Type B pancreatic cell (in vitro differentiated cells): ENCODE measurements at places on chromosomes 2 and 18. TPM values are rescaled to one million over a fixed set of nuclear protein-coding genes. Genes with fewer than 3 reads are reported as not detected.

DNA sequence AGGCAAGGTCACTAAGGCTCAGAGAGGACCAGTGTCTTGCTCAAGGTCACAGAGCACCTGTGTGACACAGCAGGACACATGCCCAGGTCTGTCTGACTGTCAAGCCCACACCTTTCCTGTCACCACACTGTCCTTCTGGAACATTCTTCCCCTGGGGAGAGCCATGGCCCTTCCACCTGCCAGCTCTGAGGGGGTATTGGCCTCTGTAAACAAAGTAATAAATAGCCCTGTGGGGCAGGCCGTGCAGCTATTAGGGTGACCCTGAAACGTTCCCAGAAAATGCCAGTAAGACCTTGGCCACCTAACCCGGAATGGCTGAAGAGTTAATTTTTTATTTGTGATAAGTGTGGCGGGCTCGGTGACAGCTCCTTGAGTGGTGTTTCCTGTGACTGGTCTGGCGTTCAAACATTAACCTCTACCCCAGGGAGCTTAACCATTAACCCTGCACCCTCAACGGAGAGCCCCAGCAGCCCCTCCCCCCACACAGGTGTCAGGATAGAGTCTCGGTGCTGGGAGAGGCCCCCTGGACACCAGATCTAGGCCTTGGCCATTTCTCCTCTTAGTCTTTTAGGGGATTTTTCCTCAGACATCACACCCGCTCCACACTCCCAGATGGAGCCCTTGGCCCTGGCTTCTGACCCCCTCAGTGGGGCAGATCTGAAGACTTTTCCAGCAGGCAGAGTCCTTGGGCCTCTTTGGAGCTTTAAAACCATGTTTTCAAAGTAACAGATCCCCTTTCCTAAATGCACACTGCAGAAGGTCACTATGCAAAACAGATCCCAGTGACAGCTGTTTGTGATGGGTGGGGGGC, 36.6 kb downstream of the SCTR start:
- H3K27me3 ChIP-seq = peaks cover 9% of the 10 kb centered on the region
- H3K4me1 ChIP-seq = peaks cover 75% of the 10 kb centered on the region
- DNase-seq = peak; percentile 58
- H3K27ac ChIP-seq = peak overlapping the region; percentile 83
- no peak overlapping the region for H3K4me3 ChIP-seq

DNA sequence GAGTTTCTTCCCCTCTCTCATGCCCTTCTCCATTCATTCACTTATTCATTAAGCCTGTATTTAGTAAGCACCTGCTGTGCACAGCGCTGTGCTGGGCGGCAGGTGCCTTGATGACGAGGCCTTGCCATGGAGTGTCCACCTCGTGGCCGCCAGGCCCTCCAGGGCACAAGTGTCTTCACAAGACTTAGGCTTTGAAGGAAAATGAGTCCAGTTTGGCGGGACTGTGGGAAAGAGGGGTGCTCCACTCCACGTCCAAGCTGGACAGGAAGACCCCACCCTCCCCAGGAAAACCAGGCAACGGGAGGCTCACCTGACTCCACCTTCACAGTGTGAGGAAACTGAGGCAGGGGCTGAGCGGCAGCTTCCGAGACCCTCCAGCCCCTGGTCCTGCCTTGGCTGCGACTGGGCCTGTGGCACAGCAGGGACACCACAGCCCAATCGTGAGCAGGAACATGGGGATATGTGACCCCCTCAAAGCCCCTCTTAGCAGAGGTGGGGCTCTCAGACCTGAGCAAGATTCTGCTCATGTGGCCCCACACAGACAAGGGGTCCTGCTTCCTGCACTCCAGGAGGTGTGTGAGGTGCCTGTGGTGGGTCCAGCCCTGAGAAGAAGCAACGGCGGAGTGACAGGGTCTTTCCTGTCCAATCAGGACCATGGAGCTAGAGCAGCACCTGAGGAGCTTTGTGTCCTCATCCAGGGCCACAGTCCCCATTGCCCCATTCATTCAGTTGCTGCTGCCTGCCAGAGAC, 110.3 kb upstream of the ODC1 start:
- peaks cover 7% of the 10 kb centered on the region for H3K4me1 ChIP-seq
- H3K27ac ChIP-seq = no peak overlapping the region
- no peaks in the 10 kb centered on the region for H3K27me3 ChIP-seq
- no peak overlapping the region for H3K4me3 ChIP-seq

GRCh38 chr18:59929621-59930295, 30.0 kb downstream of the PMAIP1 start:
- DNase-seq = no peak
- no peaks in the 10 kb centered on the region for H3K36me3 ChIP-seq
- H3K4me3 ChIP-seq = no peak overlapping the region

TBR1 gene
- 1.1 TPM in 1 of 2 replicates, not detected in the other for total RNA-seq

UGT1A10 gene
- not detected in 2 replicates for total RNA-seq

GRCh38 chr2:66334237-66335029, 100.5 kb upstream of the MEIS1 start:
- no peak overlapping the region for H3K27ac ChIP-seq
- no peak for DNase-seq
- H3K4me3 ChIP-seq = no peak overlapping the region
- no peaks in the 10 kb centered on the region for H3K27me3 ChIP-seq
- peaks cover 5% of the 10 kb centered on the region for H3K4me1 ChIP-seq

DNA sequence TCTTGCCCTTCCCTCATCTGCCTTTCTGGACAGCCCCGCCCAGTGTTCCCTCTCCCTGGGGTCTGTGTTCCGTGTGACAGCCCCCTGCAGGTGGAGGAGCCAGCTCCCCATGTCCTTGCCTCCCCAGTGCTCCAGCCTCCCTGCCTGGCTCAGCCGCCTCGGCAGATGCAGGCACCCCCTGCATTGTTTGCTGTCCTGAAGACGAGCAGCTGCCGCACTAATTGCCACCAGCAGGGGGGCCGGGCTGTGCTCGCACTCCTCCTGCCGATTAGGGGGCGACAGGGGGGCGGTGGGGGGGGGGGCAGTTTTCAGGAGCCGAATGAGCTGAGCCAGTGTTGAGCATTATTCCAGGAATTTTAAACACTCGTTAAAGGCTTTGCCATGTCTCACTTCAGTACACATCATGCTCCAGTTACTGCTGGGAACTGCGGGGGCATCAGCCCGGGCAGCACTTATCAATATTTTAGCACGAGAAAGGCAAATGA, 23.3 kb downstream of the SIX3 start:
- no peak for DNase-seq
- H3K27me3 ChIP-seq = peaks cover 76% of the 10 kb centered on the region
- H3K27ac ChIP-seq = no peak overlapping the region

DNA sequence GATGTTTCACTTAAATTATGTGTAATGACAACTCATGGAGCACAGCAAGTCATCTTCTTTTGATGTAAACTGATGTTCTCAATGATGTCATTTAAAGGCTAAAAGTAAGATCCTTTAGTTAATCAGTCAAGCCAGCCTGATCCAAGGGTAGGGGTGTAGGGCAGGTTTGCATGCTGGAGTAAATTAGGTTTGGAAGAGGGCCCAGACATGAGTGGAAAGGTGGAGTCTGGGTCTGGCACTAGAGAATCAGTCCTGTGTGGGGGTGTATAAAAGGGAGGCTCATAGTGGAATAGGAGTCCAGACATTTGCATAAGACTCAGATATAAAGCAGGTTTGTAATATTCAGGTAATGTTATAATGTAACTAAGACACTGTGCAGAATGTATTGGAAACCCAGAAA, 88.8 kb upstream of the NYAP2 start:
- H3K4me1 ChIP-seq = peaks cover 4% of the 10 kb centered on the region
- H3K36me3 ChIP-seq = no peaks in the 10 kb centered on the region
- H3K27me3 ChIP-seq = no peaks in the 10 kb centered on the region

- no peak overlapping the region for H3K4me3 ChIP-seq
- H3K27me3 ChIP-seq = no peaks in the 10 kb centered on the region
- no peaks in the 10 kb centered on the region for H3K36me3 ChIP-seq
- H3K4me1 ChIP-seq = peaks cover 7% of the 10 kb centered on the region
- H3K27ac ChIP-seq = no peak overlapping the region
- DNase-seq = no peak
Observed at GRCh38 chr18:55699233-55699765, 111.3 kb upstream of the TCF4 start.

UGT1A3 gene
- total RNA-seq = 0.19 TPM in 1 of 2 replicates, not detected in the other

- H3K27ac ChIP-seq = no peak overlapping the region
- H3K27me3 ChIP-seq = peaks cover 35% of the 10 kb centered on the region
- peaks cover 14% of the 10 kb centered on the region for H3K36me3 ChIP-seq
- no peak for DNase-seq
- peaks cover 33% of the 10 kb centered on the region for H3K4me1 ChIP-seq
- no peak overlapping the region for H3K4me3 ChIP-seq
Observed at GRCh38 chr2:148885209-148885608, 10.2 kb downstream of the KIF5C start.

ALPP gene
- total RNA-seq = 0.27 and 1.5 TPM in 2 replicates

DNA sequence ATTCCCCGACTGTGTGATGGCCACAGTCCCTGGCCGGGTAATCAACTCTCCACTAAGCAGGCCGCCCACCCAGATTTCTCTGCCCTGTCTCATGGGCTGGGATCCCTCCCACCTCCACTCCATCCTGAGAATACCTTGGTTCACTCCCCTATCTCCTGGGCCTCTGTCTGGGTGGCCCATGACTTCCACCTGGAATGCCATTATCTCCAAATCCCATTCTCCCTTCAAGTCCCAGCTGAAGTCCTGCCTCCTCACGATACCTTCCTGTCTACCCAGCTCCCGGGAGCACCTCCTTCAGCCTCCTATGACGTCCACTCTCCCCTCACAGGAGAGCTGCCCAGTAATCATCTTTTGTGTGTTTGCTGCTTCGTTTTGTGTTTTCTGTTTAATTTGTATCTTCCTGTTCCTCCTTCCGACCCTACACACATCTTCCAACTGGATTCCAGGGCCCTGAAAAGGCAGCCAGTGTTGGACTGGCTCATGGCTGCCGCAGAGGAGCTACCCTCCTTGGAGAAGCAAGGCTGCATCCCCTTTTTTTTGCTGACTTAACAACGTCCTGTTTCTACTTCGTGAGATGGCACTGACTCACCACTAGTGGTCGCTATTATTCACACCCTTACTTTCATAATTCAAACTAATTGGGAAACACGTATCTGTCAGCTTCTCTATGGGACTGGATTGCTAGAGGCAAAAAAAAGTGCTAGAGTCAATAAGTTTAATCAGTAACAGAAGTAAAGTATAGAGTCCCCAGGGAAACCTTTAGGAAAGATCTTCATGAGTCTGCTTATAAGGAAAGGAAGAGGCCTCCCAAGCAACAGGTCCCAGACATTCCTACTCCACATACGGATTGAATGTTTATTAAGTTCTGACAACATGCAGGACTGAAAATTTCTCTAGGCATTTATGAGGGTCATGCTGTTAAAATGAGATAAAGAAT, 171.9 kb upstream of the GATA6 start:
- H3K36me3 ChIP-seq = no peaks in the 10 kb centered on the region
- H3K4me3 ChIP-seq = no peak overlapping the region
- peak overlapping the region; percentile 76 for H3K27ac ChIP-seq
- peaks cover 11% of the 10 kb centered on the region for H3K4me1 ChIP-seq

DNA sequence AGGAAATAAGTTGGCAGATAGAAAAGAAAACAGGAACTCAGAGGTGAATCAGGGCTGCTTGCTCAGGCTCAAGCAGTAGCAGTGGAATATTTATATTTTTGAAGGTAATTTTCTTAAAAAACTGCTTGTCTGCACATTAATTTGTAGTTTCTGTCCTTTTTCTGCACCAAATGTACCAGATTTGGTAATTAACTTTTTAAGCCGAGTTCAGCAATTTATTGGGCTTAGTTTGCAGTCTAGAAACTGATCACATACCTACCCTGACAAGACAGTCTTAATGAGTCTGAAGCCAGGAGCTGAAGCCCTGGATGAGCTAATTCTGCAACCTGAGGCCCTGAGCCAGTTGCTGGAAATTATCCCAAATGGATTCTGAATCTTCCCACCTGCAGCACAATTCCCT, 647.0 kb downstream of the TDRD15 start:
- H3K27ac ChIP-seq = no peak overlapping the region
- H3K4me3 ChIP-seq = no peak overlapping the region
- H3K36me3 ChIP-seq = no peaks in the 10 kb centered on the region
- DNase-seq = no peak
- no peaks in the 10 kb centered on the region for H3K4me1 ChIP-seq

- H3K27ac ChIP-seq = no peak overlapping the region
- no peaks in the 10 kb centered on the region for H3K36me3 ChIP-seq
- peaks cover 16% of the 10 kb centered on the region for H3K4me1 ChIP-seq
- DNase-seq = no peak
- H3K4me3 ChIP-seq = no peak overlapping the region
Observed at GRCh38 chr2:100891906-100892642, 72.1 kb downstream of the NPAS2 start.

KIF5C gene
- 20.4 and 38.9 TPM in 2 replicates for total RNA-seq

- peaks cover 31% of the 10 kb centered on the region for H3K36me3 ChIP-seq
- no peak for DNase-seq
- H3K4me1 ChIP-seq = peaks cover 3% of the 10 kb centered on the region
Observed at GRCh38 chr2:138564586-138565229, 63.1 kb downstream of the SPOPL start.

- H3K27ac ChIP-seq = no peak overlapping the region
- H3K27me3 ChIP-seq = no peaks in the 10 kb centered on the region
- H3K4me3 ChIP-seq = no peak overlapping the region
- no peak for DNase-seq
Observed at GRCh38 chr2:134289225-134289624, 35.4 kb downstream of the MGAT5 start.

DNA sequence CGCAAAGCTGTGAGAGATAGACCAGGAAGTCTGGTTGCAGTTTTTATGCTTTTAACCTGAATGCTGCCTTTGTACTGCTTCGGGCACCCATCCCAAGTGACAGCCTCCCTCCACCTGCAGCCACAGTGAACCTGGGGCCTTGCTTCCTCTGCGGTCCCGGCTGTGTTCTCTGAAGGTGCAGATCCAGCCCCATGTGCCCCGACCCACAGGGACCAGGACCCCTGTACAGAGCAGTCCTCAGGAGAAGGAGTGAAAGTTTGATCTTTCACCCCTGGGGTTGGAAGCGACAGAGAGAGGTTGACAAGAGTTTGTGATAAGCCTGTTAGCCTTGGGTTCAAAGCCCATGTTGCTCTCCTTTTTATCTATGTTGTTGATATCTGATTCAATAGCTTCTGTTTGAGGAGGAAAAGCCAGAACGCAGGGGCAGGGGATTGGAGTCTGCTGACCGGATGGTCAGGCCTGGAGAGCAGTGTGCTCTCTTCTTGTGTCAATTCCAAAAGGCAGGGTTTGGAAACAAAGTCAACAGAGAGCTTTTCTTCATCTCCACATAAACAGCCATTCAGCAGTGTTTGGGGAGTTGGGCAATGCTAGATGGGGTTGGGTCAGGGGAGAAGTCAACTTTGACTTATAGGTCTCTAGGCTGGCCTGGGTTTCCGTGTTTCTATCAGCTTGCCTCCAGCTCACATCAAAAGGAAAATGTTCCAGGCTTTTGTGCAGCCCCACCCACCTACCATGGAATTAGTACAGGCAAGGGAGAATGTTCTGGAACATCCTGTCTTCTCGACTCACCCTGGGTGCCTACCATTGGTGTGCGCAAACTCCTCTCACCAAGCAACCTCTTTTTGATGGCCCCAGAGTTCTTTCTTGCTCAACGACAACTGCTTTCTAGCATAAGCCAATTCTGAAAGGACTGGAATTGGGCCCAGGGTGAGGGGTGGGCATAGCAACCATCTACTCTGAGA, 214.9 kb downstream of the ALPK2 start:
- peaks cover 11% of the 10 kb centered on the region for H3K4me1 ChIP-seq
- no peak overlapping the region for H3K27ac ChIP-seq
- no peak for DNase-seq
- no peak overlapping the region for H3K4me3 ChIP-seq

ABCB11 gene
- total RNA-seq = 0.24 TPM in 1 of 2 replicates, not detected in the other

ASAP2 gene
- total RNA-seq = 45.6 and 49.6 TPM in 2 replicates
